Activated T-helper 1 cell treated with anti-CD3 and anti-CD28 coated beads, Interleukin-2, amount 50 U/mL, for 16 hours (primary cell): ENCODE measurements at places on chromosomes 7 and 10.

GRCh38 chr10:30534465-30535144 lies 94.9 kb downstream of the LYZL2 start:
- DNase-seq, result peak; percentile 45

- no peak for DNase-seq
Observed at GRCh38 chr7:67462781-67463191, 466.2 kb downstream of the TYW1 start.

DNA sequence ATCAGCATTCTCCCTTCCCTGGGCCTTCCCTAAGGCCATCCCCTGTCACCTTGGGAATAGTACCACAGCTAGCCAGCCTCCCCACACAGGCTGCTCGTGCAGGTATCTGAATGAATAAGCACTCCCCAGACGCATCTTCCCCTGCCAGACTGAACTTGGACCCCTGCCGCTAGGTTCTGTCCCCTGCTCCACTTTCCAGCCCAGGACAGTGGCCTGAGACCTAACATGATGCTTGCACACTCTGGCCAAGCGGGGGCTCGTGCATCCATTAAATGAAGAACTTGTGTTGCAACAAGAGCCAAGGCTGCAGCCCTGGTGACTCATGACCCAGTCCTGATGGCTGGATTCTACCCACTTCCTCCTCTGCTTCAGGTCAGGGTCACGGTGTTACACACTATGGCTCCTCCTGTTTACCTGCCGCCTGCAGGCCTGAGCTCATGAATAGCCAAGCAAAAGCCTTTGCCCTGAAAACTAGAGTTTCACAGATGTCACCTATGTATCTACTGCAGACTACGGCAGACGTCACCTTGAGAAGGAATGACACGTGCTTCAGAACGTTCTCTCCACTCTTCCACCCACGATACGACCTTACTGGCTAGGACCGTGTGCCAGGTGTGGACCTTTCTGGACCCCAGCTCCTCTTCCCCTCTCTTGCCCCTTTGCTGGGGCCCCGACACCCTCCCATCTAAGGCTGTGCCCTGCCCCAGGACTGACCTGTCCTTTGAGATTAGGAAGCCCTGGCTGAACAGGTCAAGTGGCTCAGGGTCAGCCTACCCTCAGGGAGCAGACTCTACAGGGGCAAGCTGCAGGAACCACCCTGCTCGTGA lies 6.5 kb downstream of the ASB13 start:
- DNase-seq, result no peak

DNA sequence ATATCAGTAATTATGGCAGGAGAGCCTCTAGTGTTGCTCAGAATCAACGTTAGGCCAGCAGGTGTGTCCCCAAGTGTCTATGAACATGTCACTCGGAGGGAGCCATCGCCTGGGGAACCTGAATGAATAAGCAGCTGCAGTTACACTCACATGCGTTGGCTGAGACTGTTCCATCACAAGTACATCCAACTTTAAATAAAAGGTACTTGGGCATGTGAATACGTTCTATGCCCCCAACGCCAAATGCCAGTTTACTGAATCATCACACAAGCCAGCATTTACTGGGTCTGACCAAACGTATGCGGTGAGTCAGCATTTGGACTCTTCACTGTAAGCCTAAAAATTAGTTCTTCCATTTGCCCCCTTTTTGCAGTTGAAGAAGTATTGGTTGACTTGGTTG lies 207.6 kb upstream of the PLXNA4 start:
- no peak for DNase-seq

DNA sequence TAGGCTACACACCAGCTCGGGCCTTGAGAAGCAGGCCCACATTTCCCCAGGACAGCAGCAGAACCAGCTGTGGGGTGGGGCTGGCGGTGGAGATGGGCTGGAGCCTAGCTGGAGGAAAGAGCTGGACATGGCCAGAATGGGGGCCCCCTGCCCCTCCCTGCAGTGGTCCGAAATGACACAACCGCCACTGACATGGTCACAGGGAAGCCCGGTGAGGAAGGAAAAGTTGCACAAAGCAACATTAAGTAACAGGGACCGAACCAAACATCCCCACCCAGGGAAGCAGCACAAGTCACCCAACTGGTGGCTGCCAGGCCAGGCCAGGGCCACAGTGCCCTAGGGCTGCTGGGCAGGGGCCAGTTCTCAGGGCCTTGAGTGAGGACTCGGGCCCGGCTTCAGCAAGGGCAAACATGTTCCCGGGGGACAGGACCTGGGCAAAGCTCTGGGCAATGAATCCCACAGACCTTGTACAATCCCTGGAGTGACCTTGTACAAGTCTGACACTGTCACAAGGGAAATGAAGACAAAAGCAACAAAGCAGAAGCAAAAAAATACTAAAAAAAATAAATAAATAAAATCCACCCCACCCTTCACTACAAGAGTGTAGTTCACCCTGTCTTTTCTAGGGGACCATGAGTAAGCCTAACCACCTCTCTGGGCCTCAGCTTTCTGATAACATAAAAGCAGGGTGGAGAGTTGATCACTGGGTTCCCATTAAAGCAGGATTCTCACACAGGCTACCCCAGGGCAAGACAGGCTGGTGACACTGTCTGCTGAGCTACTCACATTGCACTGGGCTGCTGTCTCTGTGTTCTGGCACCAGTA lies 33.0 kb downstream of the PSAP start:
- DNase-seq, result no peak

GRCh38 chr10:91976317-91977051 lies 52.9 kb downstream of the BTAF1 start:
- no peak for DNase-seq

- no peak for DNase-seq
Observed at GRCh38 chr10:121668314-121669027, 70.2 kb upstream of the FGFR2 start.

- no peak for DNase-seq
Observed at GRCh38 chr7:136874393-136875032, 6.1 kb downstream of the CHRM2 start.

DNA sequence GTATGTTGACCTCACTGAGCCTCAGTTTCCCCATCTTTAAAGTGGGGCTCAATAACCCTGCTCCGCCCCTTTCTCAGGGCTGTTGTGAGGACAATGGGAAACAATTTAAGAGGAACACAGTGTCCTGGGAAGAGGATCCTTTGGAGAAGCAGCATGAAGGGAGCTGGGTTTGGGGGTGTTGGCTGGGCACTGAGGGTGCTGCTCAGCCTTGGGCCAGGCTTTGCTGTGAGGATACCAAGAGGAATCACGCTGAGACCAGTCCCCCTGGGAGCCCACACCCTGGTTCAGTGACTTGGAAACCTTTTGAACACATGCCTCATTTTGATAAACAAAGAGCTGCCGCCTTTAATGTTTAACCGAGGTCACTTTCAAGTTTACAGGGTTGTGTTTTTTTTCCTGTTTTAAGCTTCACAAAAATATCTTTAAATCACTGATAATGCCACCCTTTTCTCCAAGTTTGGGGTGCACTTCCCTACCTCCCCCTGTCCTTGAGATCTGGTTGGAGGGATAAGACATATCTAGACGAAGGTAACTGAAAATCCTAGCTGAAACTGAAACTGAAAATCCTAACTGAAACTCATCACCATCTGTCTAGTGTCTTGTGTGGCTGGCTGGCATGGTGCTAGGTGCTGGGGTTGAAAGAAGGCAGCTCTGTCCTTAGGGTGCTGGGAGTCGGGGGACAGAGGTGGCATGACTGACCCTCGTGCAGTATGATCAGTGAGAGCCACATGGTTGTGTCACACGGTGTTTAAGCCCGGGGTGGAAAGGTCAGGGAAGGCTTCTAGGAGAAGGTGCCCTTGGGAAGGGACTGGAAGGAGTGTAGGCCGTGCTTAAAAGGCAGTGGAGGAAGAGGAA lies 27.7 kb downstream of the ZNF775 start:
- DNase-seq, result no peak

GRCh38 chr7:128168667-128169210 lies 72.3 kb upstream of the LEP start:
- DNase-seq, result no peak
